Osteoblast (primary cell): ENCODE measurements at places on chromosomes 2 and 18. TPM values are rescaled to one million over a fixed set of nuclear protein-coding genes. Genes with fewer than 3 reads are reported as not detected.

Gene GPATCH11
- 6.2 and 8.0 TPM in 2 replicates for total RNA-seq

Gene ZNF385B
- 0.29 and 1.1 TPM in 2 replicates for total RNA-seq

Gene CXCR1
- not detected in 2 replicates for total RNA-seq

- DNase-seq: no peak
Measured at GRCh38 chr2:179842498-179843153, 18.8 kb downstream of the ZNF385B start.

DNA sequence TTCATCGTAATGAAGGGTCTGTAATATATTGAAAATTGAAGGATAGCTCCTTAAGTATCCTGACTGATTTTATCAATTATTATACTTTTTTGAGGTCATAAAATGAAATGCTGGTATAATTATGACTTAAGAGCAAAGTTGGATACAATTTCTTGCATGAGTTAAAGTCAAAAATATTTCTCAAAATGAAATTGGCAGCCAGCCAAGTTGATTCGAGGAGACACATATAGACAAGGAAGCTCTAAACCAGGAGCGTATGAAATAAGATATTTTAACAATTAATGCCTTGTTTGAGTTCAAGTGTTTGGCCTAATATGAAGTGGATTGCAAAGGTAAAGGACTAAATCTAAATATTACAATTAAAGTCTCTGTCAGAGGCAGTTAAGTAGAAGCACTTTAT is 260.4 kb upstream of the DSEL start:
- DNase-seq: no peak

DNA sequence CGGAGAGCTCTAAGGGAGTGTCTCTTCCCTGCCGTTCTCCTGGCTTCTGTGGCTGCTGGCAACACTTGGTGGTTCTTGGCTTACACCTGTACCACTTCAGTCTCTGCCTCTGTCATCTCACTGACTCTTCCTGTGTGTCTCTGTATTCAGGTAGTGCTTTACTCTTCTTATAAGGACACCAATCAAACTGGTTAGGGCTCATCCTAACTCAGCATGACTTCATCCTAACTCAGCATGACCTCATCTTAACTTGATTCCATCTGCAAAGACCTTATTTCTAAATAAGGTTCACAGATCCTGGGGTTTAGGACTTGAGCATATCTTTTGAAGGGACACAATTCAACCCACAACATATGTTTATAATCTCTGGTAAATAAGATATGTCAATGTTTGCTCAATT is 51.6 kb upstream of the DSEL start:
- DNase-seq: no peak

GRCh38 chr2:98180456-98180855 is 93.5 kb downstream of the VWA3B start:
- no peak for DNase-seq

DNA sequence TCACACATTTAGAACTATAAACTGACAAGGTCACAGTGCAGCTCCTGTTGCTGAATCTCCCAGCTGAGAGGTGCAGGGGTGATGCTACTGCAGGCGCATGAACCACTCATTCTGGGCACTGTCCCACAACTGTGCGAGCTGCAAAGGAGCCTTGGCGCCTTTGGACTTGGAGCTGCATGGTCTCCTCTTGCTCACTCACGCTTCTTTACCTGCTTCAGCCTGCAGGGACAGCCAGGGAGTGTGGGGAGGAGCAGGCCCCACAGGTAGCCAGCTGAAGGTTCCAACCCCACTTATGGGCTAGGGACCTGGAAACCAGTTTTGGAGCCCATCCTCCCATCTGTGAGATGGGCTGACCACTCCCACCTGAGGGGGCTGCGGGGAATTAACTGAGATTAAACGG is 75.0 kb downstream of the UXS1 start:
- no peak for DNase-seq

- DNase-seq: no peak
Measured at GRCh38 chr2:7071916-7072556, 154.8 kb downstream of the RNF144A start.

DNA sequence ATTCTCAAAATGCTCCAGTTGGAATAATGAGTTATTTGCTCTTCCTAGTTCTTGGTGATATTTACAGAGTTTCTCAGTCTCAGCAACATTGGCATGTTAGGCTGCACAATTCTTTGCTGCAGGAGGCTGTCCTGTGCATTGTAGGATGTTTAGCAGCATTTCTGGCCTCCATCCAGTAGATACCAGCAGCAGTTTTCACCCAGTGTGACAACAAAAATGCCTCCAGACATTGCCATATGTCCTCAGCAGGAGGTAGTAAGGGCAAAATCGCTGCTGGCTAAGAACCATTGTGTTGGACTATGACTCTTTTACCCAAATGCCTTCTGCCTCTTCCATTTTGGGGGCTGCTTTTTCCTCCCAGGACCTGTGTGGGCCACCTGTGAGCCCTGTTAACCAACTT is 50.4 kb downstream of the PAX8 start:
- DNase-seq: no peak
